BJ (cell line): ENCODE measurements at places on chromosomes 11 and 22.

GRCh38 chr11:116086426-116086825 is 582.2 kb upstream of the CADM1 start:
- DNase-seq: no peak

DNA sequence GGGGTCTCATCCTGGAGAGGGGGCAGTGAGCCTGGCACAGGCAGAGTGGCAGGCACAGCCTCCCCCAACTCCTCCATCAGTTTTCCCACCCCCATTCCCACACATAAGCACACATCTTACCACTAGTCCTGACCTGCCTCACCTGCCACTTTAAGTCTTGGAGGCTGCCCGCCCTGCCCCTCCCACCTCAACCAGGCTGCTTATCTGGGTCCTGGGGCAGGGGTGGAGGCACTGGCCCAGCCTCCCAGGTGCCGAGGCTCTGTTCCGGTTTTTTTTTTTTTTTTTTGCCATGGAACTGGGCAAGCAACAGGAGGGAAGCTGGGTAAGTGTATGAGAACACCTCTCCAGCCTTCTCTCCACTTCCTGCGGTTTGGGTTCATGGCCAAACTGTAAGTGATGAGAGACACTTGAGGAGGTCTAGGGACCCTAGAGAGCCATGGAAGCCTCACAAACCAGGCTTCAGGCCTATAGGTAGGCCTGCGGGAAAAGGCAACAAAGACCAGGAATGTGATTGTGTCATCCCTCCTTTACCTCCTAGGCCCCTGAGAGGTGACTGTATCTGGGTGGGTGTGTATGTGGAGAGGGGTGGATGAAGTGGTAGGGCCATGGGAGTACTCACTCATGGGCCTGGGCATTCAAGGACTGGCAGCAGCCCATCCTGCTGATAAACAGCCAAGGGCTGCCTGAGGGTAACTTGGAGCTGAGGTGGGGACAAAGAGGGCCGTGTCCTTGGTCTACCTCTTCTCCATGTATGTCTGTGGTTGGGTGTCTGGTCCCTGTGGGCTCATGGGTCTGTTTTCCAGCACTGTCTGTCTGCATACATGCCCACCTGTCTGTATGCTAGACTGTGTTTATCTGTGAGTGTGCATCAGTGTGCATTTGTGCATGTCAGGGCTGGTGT is 22.6 kb downstream of the PHLDB1 start:
- no peak for DNase-seq

DNA sequence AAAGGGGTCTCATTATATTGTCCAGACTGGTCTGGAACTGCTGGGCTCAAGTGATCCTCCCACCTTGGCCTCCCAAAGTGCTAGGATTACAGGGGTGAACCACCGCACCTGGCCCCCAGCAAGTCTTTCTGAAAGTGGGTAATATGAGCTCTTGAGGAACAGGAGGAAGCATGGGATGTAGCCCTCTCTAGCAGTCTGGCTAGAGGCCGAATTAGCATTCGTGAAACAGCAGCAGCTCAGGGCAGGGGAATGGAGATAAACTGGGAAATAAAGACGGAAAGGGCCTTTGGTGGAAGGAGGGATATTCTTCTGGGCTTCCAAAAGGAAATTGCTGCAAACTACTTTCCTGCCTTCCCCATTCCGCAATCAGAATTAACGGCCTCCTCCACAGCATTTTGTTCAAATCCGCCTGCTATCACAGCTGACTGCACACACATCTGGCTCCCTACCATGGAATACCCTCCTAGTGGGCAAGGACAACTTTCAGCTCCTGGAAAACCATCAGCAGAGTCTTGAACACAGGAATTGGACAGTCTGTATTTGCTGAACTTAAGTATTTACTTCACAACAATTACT is 44.3 kb downstream of the MICAL3 start:
- no peak for DNase-seq

GRCh38 chr11:42412590-42412989 is 899.2 kb upstream of the API5 start:
- no peak for DNase-seq

DNA sequence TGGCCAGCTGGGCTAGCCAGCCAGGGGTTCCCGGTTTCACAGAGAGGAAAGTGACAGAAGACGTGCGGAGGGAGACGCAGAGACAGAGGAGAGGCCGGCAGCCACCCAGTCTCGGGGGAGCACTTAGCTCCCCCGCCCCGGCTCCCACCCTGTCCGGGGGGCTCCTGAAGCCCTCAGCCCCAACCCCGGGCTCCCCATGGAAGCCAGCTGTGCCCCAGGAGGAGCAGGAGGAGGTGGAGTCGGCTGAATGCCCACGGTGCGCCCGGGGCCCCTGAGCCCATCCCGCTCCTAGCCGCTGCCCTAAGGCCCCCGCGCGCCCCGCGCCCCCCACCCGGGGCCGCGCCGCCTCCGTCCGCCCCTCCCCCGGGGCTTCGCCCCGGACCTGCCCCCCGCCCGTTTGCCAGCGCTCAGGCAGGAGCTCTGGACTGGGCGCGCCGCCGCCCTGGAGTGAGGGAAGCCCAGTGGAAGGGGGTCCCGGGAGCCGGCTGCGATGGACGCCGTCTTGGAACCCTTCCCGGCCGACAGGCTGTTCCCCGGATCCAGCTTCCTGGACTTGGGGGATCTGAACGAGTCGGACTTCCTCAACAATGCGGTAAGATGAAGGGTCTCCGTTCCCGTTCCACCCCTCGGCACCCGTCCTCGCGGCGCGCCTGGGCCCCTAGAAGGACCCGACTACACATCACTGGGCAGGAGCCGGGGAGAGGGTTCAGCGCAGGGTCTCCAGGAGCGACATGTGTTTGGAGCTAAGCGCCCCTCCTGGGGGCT is at the start of gene CREB3L1:
TSS of gene CREB3L1 (plus strand) at position 41 of the 765 bp plus-strand sequence. CDS start at position 491, 450 bp downstream.
- no peak for DNase-seq

DNA sequence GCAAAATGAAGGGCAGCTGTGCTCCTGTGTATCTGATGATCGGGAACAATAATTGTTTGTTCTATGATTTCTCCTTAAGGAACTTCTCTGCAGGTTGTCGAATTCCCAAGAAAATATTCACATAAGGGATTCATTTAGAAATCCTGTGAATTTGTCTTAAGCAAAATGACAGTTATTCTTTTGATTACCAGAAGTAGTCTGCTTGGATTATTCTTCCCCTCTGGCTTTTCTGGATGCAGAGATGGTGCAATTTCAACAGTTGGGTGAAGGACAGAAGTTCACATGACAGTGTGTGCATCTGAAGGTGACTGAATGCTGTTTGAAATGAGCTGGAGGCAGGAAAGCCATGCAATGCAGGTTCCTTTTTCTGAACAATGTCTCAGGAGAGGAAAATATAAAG is 137.2 kb upstream of the MTMR2 start:
- DNase-seq: no peak

GRCh38 chr11:113689768-113690618 is 16.1 kb downstream of the TMPRSS5 start:
- DNase-seq: no peak

DNA sequence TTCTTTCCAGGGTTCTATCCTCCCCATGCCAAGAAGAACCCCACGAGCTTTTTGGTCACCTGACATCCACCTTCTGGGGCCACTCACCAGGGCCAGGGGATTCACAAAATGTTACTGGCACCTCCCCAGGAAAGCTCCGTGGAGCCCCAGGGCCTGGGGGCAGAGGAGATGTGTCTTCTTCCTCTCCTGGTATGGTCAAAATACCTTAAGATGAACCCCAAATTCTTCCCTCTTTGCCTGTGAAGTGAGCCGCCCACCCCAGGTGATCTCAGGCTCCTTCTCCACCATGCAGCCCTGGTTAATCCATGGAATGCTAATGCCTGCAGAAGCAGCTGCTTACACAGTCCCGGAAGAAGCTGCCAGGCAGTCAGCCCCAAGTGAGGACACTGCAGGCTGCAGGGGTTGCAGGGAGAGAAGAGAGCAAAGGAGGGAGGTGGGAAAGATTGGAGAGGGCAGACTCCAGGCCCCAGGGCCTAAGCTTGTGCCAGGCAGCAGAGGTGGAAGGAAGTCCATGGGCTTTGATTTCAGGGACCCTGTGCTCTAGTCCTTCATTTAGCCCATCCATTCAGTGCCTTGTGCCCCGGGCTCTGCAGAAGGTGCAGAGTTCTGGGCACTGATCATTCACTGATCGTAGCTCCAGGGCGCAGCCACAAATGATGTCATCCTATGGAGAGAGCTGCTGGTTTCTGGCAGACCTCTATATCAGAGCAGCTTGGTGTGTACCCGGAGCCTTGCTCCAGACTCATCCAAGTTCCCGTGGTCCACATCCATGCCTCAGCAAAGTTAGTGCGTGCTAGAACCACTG is 127.9 kb upstream of the NECTIN1 start:
- DNase-seq: no peak

DNA sequence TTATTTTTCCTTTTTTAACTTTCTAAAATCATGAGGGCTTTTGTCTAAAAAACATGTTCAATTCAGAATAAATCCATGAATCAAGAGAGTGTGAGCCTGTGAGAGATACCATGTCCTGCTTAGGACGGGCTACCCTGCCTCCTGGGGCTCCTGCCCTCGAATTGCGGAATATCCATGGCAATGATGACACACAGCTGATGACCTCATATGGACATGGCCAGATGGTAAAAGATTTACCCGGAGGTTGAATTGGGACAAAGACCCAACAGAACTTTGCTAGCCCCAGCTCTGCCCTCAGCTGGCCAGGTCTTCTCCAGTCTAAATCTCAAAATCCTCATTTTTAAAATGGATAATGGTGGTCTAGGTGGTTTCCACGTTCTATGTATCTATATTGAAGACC is 538.1 kb upstream of the API5 start:
- no peak for DNase-seq

DNA sequence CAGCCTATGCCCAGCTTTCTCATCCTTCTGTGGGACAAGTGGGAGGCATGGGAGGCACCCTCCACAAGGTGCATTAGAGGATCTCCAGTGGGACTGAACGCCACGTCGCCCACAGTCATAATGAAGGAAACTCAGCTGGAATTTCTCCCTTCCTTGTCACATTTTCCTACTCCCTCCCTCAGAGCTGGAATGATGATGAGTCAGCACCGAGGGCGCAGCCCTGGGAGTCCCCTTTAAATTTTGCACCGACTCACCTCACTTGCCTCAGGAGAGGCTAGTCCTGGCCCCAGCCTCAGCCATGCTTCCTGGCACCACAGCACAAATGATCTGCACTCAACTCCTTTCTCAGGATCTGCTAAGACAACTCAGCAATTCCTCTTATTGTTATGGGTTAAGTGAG is 34.3 kb downstream of the DBX1 start:
- no peak for DNase-seq

DNA sequence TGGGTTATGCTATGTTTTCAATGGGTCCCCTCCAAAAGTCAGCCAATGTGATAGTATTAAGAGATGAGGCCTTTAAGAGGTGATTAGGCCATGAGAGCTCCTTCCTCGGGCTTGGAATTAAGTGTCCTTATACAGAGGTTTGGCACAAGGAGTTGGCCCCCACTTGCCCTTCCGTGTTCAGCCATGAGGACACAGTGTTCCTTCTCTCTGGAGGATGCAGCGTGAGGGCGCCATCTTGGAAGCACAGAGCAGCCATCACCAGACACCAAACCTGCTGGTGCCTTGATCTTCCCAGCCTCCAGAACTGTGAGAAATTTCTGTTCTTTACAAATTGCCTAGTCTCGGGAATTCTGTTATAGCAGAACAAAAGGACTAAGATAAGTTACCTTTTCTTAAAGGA is 26.9 kb downstream of the POU2AF3 start:
- no peak for DNase-seq
